NCI-H187 (cell line): ENCODE measurements at places on chromosomes 3 and 15.

GRCh38 chr3:79844176-79844575 lies 76.4 kb upstream of the ROBO1 start:
- DNase-seq = no peak

- no peak for DNase-seq
Measured at GRCh38 chr3:157113832-157114505, 46.0 kb downstream of the CCNL1 start.

GRCh38 chr15:31081588-31082250 lies 19.8 kb downstream of the TRPM1 start:
- DNase-seq = no peak

DNA sequence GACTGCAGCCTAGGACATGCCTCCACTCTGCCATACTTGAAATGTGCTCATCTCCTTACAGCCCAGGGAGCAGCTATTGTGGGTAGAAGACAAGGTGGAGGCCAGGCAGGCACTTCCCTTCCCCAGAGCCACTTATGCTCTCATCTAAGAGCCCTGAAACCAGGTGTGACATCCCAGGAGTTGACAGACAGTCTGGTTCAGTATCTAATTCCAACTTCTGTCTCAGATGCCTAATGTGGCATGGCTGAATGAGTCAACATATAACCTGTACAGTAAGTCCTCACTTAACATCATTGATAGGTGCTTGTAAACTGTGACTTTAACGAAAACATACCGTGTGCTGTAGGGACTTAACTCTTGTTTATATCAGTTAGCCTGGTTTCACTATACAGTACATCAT lies 1.2 kb upstream of the CAPN3 start:
- peak; percentile 8 for DNase-seq

GRCh38 chr3:109548192-109548938 lies 211.0 kb upstream of the DPPA4 start:
- DNase-seq = no peak

- no peak for DNase-seq
Measured at GRCh38 chr3:128875556-128876120, 3.8 kb upstream of the ACAD9 start.

GRCh38 chr3:113695431-113695785 lies 1.0 kb downstream of the USF3 start:
- no peak for DNase-seq

DNA sequence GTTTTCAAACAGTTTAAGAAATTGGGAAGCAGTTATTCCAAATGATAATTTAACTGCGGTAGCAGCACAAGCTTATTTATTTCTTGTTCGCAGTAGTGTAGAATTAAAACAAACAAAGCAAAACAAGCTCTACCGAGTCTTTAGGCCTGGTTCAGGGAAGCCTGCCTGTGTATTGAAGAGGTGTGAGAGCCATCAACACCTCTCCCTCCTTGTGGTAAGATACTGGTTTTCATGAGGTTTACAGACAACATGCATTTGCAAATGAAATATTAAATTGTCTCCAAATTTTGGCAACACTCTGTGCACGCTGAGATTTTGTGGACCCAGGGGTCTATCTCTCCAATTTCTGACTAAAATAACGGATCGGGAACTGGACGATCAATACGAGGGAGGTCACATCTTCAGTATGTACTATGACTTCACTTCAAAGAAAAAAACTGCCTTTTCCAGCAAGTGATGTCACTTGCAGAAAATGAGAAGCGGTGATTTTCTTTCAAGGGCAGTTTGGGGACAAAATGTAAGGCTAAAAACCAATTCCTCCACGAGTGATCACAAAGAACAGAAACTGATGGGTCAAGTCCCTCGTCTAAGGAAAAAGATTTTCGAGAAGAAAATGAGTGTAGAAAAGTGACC lies 721 bp downstream of the ATR start:
- DNase-seq = no peak
